MCF 10A (cell line): ENCODE measurements at places on chromosomes 13 and 19. TPM values are rescaled to one million over a fixed set of nuclear protein-coding genes. Genes with fewer than 3 reads are reported as not detected.

Gene DZIP1
- 16.4 and 22.1 TPM in 2 replicates for total RNA-seq

Gene C19orf73
- total RNA-seq, result 2.4 and 3.2 TPM in 2 replicates

Gene CLIP3
- 1.2 and 2.3 TPM in 2 replicates for total RNA-seq

GRCh38 chr13:34720618-34721017 is 221.5 kb upstream of the NBEA start:
- H3K27ac ChIP-seq, result no peak overlapping the region
- no peaks in the 10 kb centered on the region for H3K27me3 ChIP-seq
- no peaks in the 10 kb centered on the region for H3K4me1 ChIP-seq
- H3K36me3 ChIP-seq, result no peaks in the 10 kb centered on the region

DNA sequence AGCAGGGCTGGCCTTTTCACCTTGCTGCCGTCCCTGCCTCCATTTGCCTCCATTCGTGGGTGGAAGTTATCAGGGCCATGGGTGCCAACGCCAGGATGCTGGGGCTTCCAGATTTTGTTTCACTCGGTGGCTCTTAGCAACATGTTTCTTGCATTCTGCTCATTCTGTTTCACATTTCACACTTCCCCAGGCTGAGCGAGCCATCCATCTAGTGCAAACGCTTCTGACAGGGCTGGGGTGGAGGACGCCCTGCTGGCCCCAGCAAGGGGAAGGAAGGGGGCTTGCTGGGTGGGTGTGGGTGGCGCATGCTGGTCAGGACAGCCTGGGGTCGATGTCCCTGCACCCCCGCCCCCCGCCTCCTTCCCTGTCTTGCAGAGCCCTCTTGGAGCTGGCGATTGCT is 165.2 kb downstream of the URI1 start:
- H3K4me3 ChIP-seq, result no peak overlapping the region
- no peaks in the 10 kb centered on the region for H3K36me3 ChIP-seq
- H3K4me1 ChIP-seq, result no peaks in the 10 kb centered on the region
- DNase-seq, result no peak
- no peak overlapping the region for H3K27ac ChIP-seq
- no peaks in the 10 kb centered on the region for H3K27me3 ChIP-seq

DNA sequence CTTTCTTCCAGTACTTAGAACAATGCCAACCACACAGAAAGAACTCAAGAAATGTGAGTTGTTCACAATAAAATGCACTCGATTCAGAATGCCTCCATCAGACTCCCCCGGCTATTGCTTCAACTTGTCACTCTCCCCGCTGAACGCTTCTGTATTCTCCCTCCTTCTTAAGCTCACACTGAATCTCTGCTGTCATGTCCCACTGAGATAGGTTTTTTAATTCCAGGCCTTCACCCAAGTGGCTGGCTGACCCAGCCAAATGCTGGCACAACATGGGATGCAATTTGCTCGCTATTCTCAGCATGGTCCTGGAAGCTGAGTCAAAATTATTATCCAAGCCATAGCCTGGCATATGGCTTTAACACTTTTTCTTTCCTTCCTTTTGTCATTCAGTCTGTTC is 76.8 kb upstream of the SERP2 start:
- peaks cover 12% of the 10 kb centered on the region for H3K36me3 ChIP-seq
- no peak for DNase-seq
- H3K27me3 ChIP-seq, result no peaks in the 10 kb centered on the region
- no peak overlapping the region for H3K4me3 ChIP-seq
